ENCODE measurements at places on chromosomes 16 and 17.

DNA sequence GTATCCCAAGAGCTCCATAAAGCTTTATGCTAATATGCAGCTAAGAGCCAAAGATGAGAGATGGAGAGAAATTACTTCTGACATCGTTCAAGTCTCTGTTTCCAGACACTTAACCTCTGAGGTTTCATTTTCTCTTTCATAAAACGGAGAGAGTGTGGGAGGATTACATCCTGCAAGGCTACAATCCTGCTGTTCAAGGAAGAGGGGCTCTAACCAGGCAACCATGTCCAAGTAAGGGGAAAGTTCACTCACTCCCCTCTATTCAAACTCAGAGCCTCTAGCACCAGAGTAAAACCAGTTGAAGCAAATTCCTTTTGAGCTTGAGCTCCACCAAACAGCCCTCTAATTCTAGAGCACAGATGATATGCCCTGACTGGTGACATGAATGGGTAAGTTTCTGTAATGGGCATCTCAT lies 397.4 kb downstream of the NPIPA8 start:
- no peak for DNase-seq

DNA sequence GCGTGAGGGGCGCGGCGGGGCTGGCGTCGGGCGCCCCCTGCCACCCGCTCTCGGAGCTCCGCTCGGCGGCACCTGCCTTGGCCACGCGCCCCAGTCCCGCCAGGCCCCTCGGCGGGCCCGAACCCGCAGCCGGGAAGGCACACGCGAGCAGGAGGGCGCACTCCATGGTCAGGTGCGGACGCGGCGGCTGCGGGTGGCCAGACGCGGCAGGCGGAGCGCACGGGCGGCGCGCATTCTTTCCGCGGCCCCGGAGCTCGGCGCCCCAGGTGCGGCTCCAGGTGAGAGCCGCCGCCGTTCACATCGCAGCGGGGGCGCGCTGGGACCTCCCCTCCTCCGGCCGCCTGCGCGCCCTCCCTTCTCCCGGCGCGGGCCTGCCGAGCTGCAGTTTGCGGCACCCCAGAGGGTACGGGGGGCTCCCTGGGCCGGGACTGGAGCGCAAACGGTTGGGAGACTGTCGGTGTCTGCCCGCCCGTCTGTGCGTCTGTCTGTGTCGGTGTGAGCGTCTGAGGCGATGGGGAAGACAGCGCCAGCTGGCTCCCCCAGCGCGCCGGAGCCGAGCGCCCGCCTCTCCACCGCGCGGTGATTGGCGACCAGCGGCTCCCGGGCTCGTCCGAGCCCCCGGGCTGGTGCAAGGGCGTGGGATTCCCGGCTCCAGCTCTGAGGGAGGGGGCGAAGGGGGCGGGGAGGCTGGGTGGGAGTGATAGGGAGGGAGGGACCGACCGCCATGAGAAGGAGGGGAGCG lies at the start of gene ADAMTS18:
ADAMTS18 (minus strand) TSS at position 505 of the 742 bp plus-strand sequence; CDS start at position 166, 339 bp downstream.
- DNase-seq, result no peak

DNA sequence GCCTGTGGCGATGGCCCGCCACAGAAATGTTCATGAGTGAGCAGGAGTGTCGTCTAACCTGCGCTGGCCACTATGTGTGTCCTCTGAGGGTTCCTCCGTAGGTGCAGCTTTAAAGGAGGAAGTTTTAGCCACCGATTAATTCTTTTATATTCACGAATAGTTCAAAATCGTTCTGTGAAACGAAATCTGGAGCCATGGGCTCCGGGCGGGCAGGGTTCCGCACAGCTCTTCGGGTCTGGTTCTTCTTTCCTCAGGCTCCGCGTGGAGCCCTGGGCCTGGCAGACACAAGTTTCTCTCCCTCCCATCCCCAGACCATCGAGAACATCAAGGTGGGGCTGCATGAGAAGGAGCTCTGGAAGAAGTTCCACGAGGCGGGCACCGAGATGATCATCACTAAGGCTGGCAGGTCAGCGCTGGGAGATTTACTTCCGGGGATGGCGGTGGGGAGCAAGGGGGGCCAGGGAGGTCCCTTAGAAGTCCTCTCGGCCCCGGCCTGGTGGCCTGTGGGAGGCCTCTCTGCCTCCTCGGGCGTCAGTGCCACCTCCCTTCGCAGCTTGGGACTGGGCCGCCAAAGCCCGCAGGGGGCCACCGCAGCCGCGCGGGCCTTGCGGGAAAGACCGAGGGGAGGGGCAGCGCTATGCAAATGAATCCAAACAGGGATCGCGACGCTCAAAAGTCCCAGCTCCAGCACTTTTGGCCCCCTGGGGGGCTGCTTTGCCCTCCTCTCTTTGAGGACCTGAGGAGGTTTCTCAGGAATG lies 5.2 kb downstream of the TBX4 start:
- no peak for DNase-seq

DNA sequence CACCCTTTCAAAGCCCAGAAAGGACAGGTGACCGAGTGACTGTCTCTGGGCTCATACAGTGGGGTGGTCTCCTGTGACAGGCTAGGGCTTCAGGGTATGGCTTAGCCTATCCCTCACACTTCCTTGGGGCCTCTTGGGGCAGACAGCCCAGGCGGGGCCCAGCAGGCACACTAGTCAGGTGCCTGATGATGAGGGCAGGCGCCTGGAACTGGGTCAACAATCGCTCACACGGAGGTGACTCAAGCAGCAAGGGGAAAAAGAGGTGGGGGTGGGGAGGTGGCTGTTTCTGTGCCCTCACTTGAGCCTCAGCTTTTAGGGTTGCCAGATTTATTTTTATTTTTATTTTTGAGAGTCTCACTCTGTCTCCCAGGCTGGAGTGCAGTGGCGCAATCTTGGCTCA lies 6.4 kb upstream of the GRN start:
- no peak for DNase-seq

GRCh38 chr17:79482727-79483521 lies 127.9 kb downstream of the RBFOX3 start:
- no peak for DNase-seq

DNA sequence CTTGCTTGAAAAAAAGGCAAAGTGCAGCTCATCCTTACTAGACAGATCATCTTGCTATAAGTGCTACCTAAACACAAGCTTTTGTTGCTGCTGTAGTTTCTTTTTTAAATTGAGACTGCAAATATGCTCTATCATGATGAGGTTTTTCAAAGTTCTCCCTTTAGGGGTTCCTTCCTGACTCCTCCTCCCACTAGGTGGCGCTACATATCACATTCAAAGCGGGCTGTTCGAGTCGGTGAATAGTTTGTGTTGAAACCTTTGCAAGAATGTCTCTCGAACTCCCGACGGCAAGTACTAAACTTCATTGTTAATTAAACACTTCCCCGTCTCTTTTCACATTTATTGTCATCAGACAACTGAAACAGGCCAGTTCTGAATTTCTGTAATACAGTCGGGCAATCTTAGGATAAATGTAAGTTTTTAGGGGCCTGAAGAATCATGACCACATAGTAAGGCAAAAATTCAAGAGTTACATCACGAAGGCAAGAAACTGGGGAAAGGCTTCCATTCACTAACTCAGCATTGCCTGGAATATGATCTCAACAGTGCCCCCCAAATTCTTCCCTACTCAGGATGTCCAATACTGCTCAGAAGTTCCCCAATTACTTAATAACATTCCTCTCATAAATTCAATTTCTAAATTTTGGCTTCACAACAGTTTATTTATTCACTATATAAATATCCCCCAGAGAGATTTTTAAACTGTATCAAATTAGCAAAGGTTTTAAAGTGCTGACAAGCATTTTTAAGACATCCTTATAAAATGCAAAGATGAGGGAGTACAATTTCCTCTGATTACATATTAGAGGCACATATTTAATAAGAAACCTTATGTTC lies 6.7 kb downstream of the HS3ST3A1 start:
- peak; percentile 65 for DNase-seq

GRCh38 chr17:80212962-80213642 lies 7.0 kb downstream of the SGSH start:
- no peak for DNase-seq

DNA sequence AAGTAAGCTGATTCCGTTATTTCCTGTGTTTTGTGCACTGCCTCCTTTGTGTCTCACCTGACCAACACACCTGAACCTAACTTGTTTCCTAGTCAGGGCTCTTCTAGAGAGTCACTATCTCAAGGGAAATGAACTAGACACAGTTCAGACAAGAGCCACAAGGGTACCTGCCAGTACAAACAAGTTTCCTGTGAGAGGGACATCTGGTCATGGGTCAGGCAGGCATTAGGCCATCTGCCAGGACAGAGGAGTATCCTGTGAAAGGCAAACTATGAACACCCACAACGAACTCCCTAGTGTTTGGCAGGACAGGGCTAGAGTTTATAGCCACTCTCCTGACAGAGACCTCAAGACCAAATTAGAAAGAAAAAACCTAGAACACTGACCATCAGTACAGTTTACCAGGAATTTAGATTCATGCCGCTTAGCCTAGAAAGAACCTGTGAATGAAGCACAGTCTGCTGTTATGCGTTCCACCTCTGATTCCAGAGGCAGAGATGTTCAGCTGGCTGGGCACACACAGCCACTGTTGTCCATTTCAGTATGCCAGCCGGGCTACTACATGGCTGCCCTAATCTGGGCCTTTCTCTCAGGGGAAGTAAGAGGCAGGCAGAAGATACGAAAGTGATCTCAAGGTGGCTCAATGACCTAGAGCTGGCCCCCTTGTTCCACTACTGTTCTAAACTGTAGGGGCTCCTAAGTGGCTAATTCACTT lies 20.7 kb upstream of the GLG1 start:
- no peak for DNase-seq

GRCh38 chr17:4584101-4584916 lies at the start of gene SMTNL2:
SMTNL2 (plus strand) TSS chr17:4584529; CDS start chr17:4584606, 77 bp downstream.
- DNase-seq, result no peak

DNA sequence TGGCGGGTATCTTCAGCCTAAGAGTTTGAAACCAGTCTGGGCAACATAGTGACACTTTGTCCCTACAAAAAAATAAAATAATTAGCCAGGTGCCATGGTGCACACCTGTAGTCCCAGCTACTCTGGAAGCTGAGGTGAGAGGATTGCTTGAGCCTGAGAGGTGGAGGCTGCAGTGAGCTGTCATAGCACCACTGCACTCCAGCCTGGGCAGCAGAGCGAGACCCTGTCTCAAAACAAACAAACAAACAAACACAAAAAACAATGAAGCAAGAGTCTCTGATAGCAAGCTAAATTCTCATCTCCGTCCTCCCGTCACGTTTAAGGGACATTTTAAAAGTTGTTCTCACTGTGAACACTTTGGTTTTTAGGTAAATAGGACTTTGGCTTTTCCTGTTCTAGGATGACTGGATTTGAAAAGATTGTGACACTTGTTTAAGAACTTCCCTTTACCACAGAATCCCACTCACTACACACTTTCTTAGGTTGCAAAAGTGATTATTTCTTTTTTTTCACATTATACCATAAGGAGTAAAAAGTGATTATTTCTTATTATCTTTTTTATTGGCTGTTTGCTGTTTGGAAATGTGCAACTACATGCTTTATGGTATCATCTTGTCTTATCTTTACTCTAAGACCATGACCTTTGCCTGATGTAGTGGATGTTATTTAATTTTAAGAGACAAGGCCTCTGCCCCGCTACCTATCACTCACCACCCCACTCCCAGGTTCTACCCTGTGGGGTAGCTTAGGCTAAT lies 4.4 kb upstream of the ERN1 start:
- no peak for DNase-seq

Measured in stimulated activated CD8-positive, alpha-beta memory T cell treated with anti-CD3 and anti-CD28 coated beads, Interleukin-15, amount 100 ng/mL, for 4 hours (primary cell).